ENCODE measurements at places on chromosomes 7 and 10. TPM values are rescaled to one million over a fixed set of nuclear protein-coding genes. Genes with fewer than 3 reads are reported as not detected.

- no peaks in the 10 kb centered on the region for H3K36me3 ChIP-seq
- H3K27ac ChIP-seq, result no peak overlapping the region
- no peak for DNase-seq
- H3K4me3 ChIP-seq, result no peak overlapping the region
These were observed 474.4 kb upstream of the GALNT17 start for GRCh38 chr7:70657571-70657970.

GRCh38 chr10:16116404-16117304 is 256.3 kb upstream of the MINDY3 start:
- no peaks in the 10 kb centered on the region for H3K4me1 ChIP-seq
- no peaks in the 10 kb centered on the region for H3K27me3 ChIP-seq
- H3K36me3 ChIP-seq, result no peaks in the 10 kb centered on the region
- H3K4me3 ChIP-seq, result no peak overlapping the region
- DNase-seq, result peak; percentile 30

- no peak overlapping the region for H3K4me3 ChIP-seq
- DNase-seq, result no peak
- no peak overlapping the region for H3K27ac ChIP-seq
- no peaks in the 10 kb centered on the region for H3K36me3 ChIP-seq
- no peaks in the 10 kb centered on the region for H3K27me3 ChIP-seq
These were observed 1.5 kb downstream of the PKD1L1 start for GRCh38 chr7:47946581-47947354.

DNA sequence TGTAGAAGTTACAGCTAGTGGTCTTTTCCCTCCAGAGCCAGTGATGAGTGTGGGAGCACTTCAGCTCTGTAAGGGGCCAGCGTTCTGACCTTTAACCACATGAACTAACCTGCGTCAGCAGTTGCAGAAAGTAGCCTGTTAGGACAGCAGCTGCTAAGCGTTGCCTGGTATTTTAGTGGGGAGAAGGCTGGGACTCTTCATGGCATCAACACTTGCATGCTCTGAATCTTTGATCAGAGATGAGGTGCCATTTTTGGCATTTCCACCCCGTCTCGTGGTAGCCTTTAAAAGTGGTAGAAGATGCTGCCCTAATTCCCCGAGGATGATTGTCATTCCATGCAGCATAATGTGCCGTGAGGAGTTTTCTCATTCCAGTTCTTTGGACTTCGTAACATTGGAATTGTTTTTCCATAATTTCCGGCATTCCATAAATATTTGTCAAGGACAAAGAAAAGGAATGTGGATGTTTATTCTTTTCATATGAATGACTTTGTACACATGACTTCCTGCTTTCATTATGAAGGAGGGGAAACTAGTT is 92.2 kb downstream of the AVL9 start:
- no peak for DNase-seq
- no peak overlapping the region for H3K4me3 ChIP-seq
- H3K4me1 ChIP-seq, result peaks cover 34% of the 10 kb centered on the region
- peaks cover 32% of the 10 kb centered on the region for H3K36me3 ChIP-seq
- no peaks in the 10 kb centered on the region for H3K27me3 ChIP-seq

CNPY1 gene
- not detected for polyA plus RNA-seq

GLCCI1 gene
- 7.5 TPM for polyA plus RNA-seq

DNA sequence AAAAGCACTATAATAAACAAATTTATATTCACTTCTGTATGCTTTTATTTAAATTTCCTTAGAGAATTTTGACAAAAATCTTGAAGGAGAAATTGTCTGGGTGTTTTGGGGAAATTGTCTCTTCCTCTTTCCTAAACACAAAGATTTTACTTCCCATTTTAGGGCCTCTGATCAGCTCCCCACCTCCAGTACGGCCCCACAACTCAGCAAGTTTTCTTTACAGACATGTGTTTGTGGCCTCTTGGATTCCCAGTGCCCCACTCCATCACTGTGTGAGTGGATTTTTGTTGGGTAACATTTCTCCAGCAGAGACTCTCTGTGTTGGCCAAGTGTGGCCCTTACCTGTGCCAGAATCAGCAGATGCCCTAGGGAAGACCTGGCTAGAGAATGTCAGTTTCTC is 182.8 kb upstream of the CDC14C start:
- H3K36me3 ChIP-seq, result no peaks in the 10 kb centered on the region
- no peaks in the 10 kb centered on the region for H3K4me1 ChIP-seq
- H3K27me3 ChIP-seq, result no peaks in the 10 kb centered on the region
- no peak overlapping the region for H3K4me3 ChIP-seq
- no peak overlapping the region for H3K27ac ChIP-seq
- DNase-seq, result no peak

C10orf53 gene
- not detected for polyA plus RNA-seq
